CD4-positive, alpha-beta T cell treated with Interferon alpha-2 for 1 hour (primary cell): ENCODE measurements at places on chromosomes 13 and 19.

DNA sequence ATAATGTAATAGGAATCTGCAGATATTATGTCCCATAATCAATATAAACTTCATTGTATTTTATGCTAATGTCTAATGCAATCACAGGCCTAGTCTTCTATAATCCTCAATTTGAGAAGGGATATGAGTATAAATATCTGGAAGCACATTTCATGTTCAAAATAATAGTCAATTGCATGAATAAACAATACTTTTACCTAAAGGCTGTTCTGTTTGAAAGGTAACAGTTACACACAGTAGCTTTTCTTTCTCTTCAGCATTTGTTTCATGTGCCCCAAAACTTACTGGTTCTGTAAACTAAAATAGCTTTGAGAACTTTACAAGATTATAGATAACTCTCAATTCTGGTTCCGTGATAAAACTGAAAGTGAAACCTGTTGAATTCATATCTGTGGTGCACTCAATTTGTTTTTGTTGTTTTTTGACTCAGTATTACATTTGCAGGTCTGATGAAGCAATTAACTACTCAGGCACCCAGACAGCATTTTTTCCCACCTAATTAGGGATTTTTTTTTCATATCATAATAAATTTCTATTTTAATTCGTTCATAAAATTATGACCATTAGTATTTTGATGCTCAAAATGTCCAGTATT, 1193.8 kb downstream of the SLITRK1 start:
- DNase-seq: no peak

GRCh38 chr13:25930653-25931052, 121.2 kb downstream of the SHISA2 start:
- no peak for DNase-seq

- DNase-seq: no peak
Observed at GRCh38 chr13:89239361-89240127, 1568.4 kb downstream of the SLITRK5 start.

GRCh38 chr13:30750036-30750435, 14.7 kb downstream of the ALOX5AP start:
- no peak for DNase-seq

DNA sequence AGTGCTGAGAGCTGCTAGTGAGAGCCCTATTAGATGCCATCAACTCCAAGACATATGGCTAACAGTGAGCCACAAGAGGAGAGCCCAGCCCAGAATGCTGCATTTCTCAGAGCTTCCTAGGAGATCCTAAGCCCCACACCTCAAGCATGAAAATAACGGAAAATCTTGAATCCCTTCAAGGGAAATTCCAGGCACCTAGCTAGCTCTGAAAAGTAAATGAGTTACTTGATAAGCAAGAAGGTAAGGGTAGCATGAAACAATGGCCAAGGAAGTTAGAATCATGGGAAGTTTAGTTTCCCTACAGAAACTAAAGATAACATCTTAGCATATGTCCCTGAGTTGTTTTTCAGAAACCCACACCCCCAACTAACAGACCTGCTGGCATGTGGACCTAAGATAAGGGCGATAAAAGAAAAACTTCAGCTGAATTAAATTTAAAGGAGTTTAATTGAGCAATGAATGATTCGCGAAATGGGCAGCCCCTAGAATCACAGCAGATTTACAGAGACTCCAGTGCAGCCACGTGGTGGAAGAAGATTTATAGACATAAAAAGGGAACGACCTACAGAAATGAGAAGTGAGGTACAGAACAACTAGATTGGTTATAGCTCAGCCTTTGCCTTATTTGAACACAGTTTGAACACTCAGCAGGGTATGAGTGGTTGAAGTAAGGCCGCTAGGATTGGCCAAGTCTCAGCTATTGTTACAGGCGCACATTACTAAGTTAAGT, 301.3 kb upstream of the DACH1 start:
- DNase-seq: no peak

GRCh38 chr19:13977803-13978202, 25.5 kb downstream of the DCAF15 start:
- no peak for DNase-seq

DNA sequence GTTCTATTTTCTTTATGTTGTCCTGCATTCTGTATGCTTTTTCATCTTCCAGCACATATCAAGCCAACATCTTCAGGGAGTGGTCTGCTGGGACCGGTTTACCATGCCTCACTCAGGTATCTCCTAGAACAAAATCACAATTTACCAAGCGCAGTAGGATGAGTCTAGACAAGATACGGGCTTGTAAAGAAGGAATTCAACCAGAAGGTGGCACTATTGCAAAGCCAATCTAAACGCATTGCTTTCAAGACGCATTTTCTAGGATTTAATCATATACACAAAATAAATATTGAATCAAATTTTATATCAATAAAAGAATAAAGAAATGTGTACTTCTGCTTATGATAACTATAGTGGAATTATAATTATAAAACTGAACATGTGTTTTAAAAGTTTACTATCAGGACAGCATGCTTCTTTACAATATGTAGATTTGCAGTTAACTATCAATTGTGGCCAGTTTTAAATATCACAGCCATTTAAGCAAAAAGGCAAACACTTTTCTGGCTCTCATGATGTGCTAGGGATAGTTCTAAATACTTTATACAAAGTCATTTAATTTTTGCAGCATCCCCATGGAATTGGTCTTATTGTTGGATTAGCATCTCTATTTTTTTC, 16.1 kb upstream of the TPP2 start:
- DNase-seq: peak; percentile 77

- no peak for DNase-seq
Observed at GRCh38 chr13:63092456-63092855, 1676.8 kb upstream of the PCDH20 start.

- peak; percentile 55 for DNase-seq
Observed at GRCh38 chr19:52536448-52536800, 9.0 kb downstream of the ZNF808 start.

- no peak for DNase-seq
Observed at GRCh38 chr19:49333418-49333805, 1.8 kb upstream of the CD37 start.

- DNase-seq: no peak
Observed at GRCh38 chr19:11017275-11018035, 56.6 kb downstream of the SMARCA4 start.

DNA sequence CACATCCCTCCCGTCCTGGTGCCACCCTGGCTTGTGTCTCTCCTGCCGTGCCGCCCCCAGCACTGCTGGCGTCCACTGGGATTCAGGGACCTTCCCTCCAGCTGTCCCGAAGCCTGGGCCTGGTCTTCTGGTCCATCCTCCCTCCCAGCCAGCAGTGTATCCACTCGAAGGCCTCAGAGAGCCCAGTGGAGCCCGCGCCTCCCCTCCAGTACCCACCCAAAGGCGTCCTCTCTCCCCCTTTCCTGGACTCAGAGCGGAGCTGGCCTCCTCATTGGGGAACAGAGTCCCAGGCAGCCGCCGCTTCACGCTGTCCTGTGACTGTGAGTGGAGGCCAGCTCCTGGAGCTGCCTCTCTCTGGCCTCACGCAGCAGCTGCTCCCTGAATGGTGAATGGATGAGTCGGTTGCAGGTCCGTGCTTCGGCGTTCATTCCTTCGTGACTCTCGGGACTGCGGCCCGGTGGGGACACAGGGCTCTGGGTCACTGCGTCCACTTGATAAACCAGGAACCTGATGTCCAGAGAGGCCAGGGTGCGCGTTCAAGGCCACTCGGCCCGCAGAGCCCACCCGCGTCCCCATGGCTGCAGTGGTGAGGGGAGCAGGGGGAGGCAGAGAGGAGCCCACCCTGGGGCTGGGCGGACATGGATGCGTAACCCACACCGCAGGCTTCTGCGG, 12.1 kb downstream of the ONECUT3 start:
- no peak for DNase-seq

- no peak for DNase-seq
Observed at GRCh38 chr13:76668141-76668540, 218.1 kb downstream of the KCTD12 start.

GRCh38 chr13:28545583-28546333, 50.8 kb upstream of the FLT1 start:
- DNase-seq: no peak

DNA sequence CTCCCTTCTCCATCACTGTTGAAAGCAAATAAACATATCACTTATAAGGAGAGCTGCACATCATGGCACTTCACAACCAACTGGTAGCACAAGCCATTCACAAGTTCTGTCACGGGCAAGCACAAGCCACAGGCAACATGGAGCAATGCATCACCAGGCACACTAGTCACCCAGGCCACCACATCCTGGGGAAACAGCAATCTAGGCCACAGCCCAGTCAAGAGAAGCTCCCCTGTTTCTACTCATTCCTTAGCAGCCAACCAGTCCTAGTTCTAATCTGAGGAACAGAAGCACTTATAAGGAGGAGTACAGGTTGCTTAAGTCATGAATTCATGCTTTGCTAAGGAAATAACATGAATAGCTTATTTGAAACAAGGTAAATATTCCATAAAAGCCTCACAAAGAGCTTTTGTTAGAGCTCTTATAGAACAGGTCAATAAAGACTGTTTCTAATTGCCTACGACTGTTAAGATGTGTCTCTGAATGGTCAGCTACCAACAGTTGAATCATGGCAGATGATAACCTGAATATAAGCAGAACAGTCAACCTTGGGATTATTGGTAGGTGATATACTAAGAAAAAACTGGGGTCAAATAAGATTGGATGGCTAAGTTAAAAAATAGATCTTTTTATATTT, 169.0 kb downstream of the TBC1D4 start:
- peak; percentile 44 for DNase-seq
